ENCODE measurements at places on chromosomes 16 and 17.

DNA sequence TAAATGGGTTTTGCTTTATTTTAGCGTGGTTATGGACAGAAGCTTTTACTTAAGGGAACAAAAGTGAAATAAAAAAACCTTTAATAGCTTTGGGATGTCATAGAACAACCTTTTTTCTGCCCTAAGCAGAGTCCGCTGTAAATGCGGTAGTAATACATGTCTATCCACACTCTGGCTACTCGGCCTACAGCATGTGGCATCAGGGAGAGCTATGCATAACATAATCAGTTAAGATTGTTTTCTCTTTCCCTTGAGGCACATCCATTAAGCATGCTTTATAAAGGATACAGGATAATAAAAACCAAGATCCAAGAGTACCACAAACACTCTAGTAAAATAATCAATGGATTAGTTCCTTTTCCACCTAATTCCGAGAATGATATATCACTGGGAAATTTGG, 10.3 kb downstream of the RPGRIP1L start:
- DNase-seq = no peak

GRCh38 chr17:49516180-49516579, 21.1 kb downstream of the NGFR start:
- DNase-seq = no peak

DNA sequence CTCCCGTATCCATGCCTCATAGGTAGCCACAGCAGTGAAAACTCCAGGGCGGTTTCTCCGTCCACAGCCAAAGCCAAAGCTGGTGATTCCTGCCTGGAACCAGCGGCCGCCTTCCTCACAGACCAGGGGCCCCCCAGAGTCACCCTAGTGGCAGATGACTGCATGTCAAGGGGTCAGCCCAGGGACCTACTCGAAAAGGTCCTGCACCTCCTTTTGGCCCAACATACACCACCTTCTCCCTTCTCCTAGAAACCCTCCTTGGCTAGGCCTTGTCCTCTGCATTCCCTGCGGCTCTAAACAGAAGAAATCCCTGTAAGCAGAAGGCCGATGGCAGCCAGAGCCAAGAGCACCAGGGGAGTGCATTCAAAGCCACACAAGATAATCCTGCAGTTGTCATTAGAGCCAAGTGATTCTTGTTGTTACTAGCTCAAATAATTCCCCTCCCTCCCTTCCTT, 6.1 kb downstream of the PRSS36 start:
- no peak for DNase-seq

- DNase-seq = no peak
Measured at GRCh38 chr16:53779186-53779585, 75.2 kb downstream of the FTO start.

DNA sequence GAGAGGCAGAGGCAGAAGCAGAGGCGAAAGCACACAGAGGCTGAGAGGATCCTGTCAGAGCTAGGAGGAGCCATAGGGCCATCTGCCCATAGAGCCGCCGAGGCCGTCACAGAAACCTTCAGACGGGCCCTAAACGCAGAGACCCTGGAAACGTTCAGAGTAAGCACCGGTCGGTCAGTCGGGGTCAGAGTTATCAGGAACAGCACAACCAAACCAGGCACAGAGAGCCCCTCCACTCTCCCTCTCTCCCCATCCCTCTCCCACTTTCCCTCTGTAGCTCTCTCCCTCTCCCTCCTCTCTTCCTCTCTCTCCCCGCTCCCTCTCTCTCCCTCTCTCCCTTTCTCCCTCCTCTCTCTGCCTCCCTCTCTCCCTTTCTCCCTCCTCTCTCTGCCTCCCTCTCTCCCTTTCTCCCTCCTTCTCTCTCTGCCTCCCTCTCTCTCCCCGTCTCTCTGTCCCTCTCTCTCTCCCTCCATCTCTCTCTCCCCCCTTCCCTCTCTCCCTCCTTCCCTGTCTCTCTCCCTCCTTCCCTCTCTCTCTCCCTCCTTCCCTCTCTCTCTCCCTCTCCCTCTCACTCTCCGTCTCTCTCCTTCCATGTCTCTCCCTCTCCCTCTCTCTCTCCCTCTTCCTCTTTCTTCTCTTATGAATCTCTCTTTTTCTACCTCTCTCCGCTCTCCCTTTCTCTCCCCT, 138.9 kb downstream of the C16orf95 start:
- no peak for DNase-seq

DNA sequence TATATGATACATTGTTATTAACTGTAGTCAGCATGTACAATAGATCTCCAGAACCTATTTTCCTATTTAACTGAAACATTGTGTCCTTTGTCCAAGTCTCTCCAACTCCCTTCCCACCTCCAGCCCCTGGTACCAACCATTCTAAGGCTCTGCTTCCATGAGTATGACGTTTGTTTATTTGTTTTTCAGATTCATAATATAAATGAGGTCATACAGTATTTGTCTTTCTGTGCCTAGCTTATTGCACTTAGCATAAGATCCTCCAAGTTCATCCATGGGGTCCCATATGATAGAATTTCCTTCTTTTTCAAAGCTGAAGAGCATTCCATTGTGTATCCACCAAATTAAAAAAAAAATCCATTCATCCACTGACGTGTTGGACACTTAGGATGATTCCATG, 39.4 kb downstream of the OTOA start:
- DNase-seq = no peak

DNA sequence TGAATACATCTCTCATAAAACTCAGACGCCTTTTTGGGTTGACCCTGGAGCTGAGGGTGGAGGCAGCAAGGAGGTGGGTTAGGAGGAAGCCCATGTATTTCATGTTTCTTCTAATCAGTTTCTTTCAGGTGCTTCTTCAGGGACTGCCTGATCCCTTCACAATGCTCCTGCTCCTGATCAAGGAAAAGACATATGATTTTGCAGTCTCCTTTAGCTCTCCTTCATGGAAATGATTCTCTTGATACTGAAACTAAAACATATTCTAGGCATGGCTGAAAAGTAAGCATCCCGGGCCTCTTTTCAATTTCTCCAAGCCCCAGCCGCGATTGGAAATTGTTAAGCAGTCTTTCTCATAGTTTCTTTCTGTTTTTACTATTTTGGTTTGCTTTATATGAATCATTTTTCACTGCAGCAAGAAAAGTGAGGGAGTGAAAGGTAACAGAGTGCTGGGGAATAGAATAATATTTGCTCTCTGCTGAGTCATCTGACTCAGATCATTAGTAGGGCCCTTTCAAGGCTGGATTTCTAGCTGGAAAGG, 730.7 kb downstream of the CDH11 start:
- no peak for DNase-seq

GRCh38 chr17:15384142-15384787, 42.9 kb upstream of the TEKT3 start:
- no peak for DNase-seq

- DNase-seq = no peak
Measured at GRCh38 chr16:85309656-85310587, 197.7 kb upstream of the CIBAR2 start.

DNA sequence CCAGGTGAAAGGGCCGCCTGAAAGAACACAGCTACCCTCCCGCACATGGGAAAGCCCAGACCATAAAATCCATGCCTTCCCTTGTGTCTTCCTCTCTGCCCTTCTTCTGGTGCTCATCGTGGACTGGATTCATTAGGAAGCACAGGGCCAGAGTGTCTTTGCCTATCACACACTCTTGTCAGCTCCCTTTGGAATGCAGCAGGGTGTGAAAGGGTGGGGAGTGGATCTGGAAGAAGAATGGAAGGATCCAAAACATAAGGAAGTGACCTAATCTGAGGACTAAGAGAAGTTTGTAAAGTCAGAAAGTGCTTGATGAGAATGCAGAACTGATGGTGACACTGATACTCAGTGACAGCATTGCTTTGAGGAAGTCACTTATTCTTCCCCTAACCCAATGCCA, 1147.3 kb upstream of the GOT2 start:
- no peak for DNase-seq

DNA sequence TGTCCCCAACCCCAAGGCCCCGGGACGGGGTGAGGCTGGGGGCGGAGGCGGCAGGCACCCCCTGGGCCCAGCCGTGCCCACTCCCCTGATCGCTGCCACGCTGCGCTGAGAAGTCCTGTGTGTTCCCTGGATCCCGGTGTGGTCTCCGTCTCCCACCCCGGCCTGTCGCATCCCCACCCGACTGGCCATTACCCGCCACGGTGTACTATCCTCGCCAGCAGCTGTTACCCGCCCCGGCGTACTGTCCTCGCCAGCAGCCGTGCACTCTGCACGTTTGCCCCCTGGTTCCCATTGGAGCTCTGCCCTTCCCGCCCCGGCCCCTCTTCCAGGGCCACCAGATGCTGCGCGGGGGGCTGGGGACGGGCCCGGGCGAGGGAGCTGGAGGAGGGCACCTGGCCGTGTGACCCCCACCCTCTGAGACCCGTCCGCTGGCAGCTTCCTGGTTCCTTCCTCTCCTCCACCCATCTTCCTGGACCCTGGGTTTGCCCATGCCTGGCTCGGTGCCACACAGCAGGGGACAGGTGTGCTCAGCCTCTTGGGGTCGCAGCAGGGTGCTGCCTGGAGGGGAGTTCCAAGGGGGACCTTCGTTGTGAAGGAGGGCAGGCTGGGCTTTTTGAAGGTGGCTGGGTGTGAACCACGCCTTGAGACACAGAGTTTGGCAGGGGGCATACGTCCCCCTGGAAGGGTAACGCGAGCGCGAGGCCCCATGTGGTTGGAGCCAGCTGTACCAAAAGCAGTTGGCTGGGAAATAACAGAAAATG, 19.7 kb downstream of the BAHCC1 start:
- DNase-seq = no peak

DNA sequence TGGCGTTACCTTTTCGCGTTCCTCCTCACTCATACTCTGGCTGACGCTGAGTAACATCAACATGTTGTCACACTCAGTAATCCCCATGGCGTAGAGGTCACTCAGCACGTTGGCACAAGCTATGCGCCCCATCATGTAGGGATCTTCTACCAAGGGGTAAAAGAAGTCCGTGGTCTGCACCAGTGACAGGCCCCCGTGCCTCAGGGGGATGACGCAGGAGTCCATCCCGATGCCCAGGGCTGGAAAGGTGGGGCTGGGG, 596 bp downstream of the SEPHS2 start:
- no peak for DNase-seq

GRCh38 chr17:60089096-60089806, 10.5 kb upstream of the HEATR6 start:
- DNase-seq = no peak

DNA sequence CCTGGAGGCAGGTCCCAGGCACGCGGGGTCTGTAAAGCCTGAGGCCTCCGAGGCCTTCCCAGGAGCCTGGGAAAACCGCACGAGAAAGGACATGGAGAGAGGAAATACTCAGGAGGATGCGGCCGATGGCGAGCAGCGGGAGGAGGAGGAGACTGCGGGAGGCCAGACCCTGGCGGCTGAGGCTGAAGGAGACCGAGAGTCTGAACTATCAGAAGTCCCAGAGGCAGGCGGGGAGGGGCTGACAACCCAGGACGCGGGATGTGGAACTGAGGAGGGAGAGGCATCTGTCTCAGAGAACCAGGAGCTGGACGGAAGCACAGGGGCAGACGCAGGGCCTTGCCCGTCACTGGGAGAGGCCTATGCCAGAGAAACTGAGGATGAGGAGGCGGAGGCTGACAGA, 2.4 kb downstream of the APOBR start:
- no peak for DNase-seq
